ENCODE measurements at places on chromosomes 2 and 18.

- DNase-seq = no peak
These were observed 142.9 kb downstream of the MBP start for GRCh38 chr18:76989647-76990190.

DNA sequence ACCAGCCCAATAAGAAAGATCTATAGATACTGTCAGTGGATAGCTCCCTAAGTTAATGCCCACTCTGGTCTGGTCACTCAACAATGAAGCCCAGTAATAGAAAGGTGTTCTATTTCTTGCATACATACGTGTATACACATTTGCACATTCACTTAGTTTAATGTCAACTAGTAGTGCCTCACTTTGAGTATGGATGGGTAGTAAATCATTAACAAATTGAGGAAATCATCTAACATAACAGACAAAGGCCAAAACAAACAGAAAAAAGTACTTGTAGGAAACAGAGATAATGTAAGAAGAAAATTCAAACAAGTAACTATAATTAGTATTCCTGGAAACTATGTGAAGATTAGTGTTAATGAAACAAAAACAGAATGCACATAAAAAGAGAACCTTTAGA lies 13.3 kb upstream of the CCDC195 start:
- no peak for DNase-seq

GRCh38 chr2:202149155-202149762 lies 76.2 kb downstream of the KIAA2012 start:
- DNase-seq = no peak

- DNase-seq = no peak
These were observed 18.3 kb downstream of the ASXL3 start for GRCh38 chr18:33596178-33596854.

DNA sequence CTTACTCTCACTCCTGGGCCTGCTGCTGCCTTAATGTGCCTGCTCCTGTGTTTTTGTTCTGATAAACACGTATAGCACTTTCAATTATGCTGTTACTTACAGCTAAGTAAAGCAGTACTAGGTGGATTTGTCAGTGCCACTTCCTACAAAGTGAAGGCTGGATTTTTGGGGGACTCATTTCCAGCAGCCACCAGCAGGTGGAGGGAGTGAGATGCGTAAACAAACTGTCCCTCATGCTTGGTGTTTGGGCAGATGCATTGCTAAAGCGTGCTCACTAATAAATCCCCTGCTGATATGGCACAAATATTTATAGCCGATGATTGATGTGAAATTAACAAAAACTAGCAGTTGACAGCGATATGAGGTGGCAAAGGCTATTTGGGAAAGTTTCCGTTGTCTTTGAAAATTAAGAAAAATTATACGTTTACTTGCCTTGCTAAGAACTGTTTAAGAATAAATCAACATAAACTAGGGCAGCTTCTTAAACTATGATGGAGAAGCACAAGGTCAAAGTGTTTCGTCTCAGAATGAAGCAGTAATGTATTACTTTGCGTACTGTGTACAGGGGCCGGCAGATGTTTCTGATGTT lies 101.7 kb downstream of the AGAP1 start:
- DNase-seq = no peak

DNA sequence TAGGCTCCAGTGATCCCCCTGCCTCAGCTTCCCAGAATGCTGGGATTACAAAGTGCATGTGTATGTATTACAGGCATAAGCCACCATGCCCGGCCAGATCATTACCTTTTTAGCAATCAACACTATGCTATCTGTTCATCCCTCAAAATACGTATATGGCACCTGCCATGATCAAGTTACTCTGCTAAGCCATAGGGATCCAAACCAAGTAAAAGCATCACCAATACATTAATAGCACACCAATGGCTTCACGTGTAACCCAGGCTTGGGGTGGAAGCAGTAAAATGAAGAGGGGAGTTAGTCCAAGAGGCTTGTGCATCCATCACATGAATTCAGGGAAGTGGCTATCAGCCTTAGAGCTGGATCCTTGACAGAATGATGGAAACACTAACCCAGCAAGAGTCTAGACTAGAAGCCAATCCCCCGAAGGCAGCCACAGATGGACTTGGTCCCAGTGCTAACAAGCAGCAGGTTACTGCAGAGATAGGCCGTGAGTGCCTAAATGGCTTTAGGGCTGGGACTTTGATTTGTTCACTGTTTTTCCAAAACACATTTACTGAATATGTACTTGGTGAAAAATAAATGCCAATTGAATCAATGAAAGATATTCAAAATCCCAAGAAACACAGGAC lies 11.3 kb downstream of the HDLBP start:
- DNase-seq = no peak

- no peak for DNase-seq
These were observed 56.3 kb upstream of the TANC1 start for GRCh38 chr2:158912112-158912511.

- DNase-seq = no peak
These were observed 73.0 kb upstream of the RIOK3 start for GRCh38 chr18:23380001-23380550.

GRCh38 chr18:12306752-12307700 lies 1.0 kb upstream of the TUBB6 start:
- no peak for DNase-seq

- DNase-seq = no peak
These were observed 1176.5 kb upstream of the TMEFF2 start for GRCh38 chr2:193371200-193371599.

GRCh38 chr2:133485868-133486267 lies 82.4 kb downstream of the NCKAP5 start:
- DNase-seq = no peak

DNA sequence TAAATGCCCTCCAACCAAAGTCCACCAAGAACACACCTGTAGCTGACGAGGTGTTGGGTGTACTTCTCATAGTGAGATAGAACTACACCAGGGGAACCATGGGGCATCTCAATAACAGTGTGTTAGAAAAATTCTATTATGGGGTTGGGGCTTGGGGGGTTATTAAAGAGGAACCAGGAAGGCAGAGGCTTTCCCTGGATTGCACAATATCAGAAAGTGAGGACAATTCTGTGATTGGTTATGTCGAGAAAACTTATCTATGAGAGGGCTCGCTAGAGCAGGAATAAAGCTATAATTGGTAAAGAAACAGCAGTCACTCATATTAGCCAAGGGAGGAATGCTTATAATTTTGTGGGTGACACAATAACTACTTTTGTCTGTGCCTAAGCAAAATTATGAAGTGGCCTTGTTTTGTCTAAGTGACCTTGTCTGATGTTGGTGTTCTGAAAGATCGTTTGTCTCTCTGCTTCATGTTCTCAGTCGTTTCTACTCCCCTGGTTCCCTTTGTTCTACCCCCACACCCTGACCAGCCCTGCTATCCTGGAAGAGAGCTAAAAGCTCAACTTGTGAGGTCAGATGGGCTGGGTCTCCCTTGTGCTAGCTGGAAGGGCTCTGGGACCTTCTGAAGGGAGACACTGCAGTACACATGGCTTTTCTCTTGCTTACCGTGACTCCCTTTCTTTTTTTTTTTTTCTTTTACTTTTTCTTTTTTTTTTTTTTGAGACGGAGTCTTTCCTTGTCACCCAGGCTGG lies 21.6 kb upstream of the INO80C start:
- DNase-seq = no peak

DNA sequence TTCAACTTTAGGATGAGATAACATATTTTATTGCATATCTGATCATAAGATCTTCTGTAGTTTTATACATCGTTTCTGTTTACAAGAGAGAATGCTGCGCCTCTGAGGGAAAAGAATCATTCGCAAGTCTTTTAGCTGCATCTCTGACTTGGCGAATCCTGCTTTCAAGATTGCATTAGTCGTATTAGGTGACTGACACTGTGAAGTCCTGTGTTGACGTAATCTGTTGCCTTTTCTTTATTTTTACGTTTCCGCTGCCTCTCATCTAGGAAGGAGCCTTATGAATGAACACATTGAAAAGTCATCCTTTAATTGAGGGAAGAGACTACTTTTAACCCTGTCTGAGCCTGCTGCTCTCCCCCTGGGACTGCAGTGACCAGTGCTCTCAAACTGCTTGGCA lies 101.5 kb downstream of the LDLRAD4 start:
- no peak for DNase-seq

DNA sequence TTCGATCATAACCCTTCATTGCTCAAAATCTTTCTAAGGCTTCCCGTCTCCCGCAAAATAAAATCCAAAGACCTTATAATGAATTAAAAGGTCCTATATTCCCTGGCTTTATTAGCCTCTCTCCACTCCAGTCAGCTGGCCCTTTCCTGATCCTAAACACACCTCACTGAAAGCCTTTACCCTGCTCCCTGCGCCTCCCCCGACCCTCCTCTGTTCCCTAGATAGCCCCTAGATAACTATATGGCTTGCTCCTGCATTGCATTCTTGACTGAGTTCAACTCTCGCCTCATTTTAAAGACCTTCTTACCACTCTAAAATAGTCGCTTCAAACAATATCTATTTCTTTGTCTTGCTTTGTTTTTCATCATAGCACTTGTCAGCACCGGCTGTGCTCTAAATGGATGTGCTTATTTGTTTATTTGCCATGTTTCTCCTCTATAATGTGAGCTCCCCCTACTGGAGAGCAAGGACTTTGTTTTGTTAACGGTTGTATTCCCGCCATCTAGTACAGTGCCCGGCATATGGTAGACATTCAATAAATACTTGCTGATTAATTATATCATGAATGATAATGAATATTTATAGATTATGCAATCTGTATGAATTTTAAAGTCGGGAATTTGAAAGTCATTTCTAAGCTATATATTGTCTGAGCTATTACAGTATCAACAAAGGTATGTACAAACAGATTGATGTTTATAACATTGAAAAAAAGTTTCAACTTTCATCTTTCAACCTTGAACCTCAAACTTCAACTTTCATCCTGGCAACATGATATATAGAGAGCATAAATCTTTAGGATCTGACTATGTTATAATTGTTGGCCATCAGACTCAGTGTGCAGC lies 32.4 kb upstream of the VIT start:
- DNase-seq = no peak

DNA sequence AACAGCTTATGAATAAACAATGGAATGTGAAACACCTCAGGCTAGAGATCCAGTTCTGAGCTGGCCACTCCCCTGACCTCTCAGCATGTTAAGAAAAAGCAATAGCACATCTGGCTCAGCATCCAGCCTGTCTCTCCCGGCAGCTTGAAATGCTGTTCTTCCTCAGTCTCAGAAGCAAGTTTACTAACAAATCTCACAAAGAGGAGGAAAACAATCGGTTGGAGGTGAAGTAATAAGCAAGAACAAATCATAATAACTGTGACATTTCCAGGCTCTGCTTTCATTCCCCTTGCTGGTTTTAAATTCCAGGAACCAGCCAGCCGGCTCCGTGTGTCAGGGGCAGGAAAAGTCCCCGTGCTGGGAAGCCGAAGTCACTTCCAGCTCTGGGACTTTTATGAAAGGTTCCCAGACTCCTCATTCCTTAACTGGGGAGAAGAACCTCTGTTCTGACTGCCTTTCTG lies 133.9 kb upstream of the ARL4C start:
- DNase-seq = no peak

Measured in T follicular helper cell (primary cell).